ENCODE measurements at places on chromosomes 11 and 22. TPM values are rescaled to one million over a fixed set of nuclear protein-coding genes. Genes with fewer than 3 reads are reported as not detected.

- H3K4me3 ChIP-seq, result no peak overlapping the region
- peaks cover 49% of the 10 kb centered on the region for H3K27me3 ChIP-seq
- H3K27ac ChIP-seq, result no peak overlapping the region
- H3K36me3 ChIP-seq, result no peaks in the 10 kb centered on the region
Measured at GRCh38 chr11:2434506-2435255, 9.6 kb downstream of the TRPM5 start.

DNA sequence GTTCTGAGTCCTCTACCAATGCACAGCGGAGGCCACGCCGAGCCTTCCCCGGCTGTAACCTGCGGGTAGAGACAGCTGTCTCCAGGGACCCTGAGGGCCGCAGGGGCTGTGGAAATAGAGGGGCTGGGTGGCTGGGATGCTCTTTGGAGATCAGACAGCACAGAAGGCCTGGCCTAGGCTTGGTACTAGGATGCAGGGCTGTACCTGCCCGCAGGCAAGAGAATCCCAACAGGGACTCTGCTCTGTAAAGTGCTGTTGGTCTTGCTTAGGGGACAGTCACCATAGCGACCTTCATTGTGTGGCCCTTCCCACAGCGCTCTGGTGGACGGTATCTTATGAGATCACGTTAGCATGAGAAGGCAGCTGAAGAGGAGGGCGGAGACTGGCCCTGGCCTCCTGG is 11.3 kb upstream of the KCNJ5 start:
- no peak for DNase-seq
- no peak overlapping the region for H3K4me3 ChIP-seq
- H3K27me3 ChIP-seq, result peaks cover 29% of the 10 kb centered on the region
- no peaks in the 10 kb centered on the region for H3K36me3 ChIP-seq
- H3K27ac ChIP-seq, result no peak overlapping the region
- H3K4me1 ChIP-seq, result peaks cover 9% of the 10 kb centered on the region

- H3K36me3 ChIP-seq, result no peaks in the 10 kb centered on the region
- peaks cover 57% of the 10 kb centered on the region for H3K4me1 ChIP-seq
- H3K27ac ChIP-seq, result no peak overlapping the region
- DNase-seq, result no peak
- peaks cover 23% of the 10 kb centered on the region for H3K27me3 ChIP-seq
Measured at GRCh38 chr11:64067230-64067993, 31.7 kb downstream of the FLRT1 start.

DNA sequence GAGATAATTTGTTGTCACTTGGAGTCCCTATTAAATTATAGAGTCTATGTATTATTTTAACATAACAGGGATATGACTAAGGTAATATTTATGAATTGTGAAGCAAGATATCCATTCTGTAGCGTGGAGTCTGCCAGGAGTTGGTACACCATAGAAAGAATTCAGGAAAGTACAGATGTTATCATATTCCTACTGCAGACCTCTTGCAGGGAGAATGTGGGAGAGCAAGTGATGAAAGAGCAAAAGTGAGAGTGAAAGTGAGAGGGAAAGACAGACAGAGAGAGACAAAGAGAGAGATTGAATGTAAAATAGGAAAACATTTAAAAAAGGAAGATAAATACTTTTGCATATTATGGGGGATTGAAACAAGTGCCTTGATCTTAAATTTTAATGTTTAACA is 468.8 kb downstream of the CNTN5 start:
- H3K4me1 ChIP-seq, result no peaks in the 10 kb centered on the region
- no peaks in the 10 kb centered on the region for H3K27me3 ChIP-seq
- no peak overlapping the region for H3K4me3 ChIP-seq
- no peak overlapping the region for H3K27ac ChIP-seq
- DNase-seq, result no peak

The SYT8 gene
- not detected for total RNA-seq

The PATE2 gene
- not detected for total RNA-seq

The IFITM10 gene
- not detected for total RNA-seq

The ART1 gene
- not detected for total RNA-seq

The EFCAB6 gene
- total RNA-seq, result 4.9 TPM

Data from neural progenitor cell (in vitro differentiated cells).